HS-5 (cell line): ENCODE measurements at places on chromosomes 12 and 14.

DNA sequence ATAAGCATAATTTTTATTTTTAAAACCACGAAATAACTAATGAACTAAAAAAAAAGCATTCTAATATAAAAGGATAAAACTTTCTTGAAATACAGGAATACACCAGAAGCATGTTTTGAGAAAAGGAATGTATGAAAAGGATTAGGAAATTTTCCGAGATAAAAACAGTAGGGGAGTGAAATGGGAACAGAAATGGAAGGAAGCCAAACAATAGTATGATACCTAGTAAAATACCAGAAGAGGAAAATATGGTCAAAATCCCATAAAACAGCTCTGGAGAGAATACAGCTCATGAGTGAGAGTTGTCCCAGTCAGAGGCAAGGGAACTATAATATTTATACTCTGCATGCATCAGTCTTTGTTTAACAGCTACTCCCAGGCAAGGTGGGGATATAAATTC lies 1016.2 kb downstream of the SLC6A15 start:
- no peak for DNase-seq

DNA sequence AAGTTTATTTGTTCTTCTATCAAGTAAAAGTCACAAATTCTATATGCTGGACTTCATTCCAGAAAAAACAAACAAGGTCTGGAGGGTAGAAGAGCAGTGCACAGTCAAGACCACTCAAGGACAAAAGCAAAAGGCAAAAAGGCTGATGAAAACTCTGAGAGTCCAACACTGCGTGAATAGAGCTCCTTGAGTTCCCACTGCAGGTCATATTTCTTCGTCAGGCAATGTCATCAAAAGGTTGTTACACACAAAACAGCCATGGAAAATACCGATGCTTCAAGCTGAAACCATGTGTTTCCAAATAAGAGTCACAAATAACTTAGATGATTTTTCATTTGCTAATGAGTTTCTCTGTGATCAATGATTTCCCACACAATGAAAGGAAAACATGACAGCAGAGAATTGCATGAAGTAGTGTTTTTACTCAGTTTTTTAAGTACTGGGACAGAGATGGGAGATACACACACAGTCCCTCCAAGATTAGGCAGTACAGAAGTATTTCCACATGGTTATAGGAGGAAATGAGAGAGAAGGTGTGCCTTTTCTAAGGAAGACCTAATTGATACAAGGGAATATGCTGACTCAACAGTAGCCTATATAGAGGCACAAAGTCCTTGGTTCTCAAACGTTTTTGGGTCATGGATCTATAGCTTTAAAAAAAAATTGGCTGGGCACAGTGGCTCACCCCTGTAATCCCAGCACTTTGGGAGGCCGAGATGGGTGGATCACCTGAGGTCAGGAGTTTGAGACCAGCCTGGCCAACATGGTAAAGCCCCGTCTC lies 177.7 kb downstream of the MED13L start:
- no peak for DNase-seq

DNA sequence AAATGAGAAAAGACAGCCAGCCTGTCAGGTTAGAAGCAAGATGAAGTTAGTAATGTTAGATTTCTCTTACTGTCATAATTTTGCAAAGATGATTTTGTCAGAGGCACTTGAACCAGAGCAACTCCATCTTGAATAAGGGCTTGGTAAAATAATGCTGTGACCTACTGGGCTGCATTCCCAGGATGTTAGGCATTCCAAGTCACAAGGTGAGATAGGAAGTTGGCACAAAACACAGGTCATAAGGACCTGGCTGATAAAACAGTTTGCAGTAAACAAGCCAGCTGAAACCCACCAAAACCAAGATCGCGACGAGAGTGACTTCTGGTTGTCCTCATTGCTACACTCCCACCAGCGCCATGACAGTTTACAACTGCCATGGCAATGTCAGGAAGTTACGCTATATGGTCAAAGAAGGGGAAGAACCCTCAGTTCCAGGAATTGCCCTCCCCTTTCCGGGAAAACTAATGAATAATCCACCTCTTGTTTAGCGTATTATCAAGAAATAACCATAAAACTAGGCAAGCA lies 1313.5 kb upstream of the TMEM132C start:
- DNase-seq: no peak

- DNase-seq: no peak
Observed at GRCh38 chr12:93375906-93376305, 1.8 kb upstream of the NUDT4 start.

- no peak for DNase-seq
Observed at GRCh38 chr12:113880988-113881962, 84.8 kb downstream of the RBM19 start.

GRCh38 chr12:39958377-39958776 lies 147.5 kb downstream of the SLC2A13 start:
- DNase-seq: no peak

GRCh38 chr14:103099081-103099732 lies 4.7 kb downstream of the EXOC3L4 start:
- no peak for DNase-seq

DNA sequence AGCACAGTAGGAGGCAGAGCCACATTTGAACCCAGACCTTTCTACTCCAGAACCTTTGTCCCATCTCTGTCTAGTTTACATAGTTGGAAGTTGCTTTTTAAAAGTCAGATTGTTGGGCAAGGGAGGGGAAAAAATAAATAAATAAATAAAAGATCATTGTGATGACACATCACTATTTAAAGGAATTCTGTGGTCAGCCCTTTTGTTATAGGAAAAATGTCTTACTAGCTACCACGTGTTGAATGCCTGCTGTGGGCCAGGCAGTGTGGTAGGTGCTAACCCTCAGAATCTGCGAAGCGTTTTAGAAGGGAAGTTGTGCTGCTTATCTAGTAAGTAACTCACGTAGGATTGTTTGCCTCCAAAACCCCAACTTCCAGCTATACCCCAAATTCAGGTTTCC lies 62.3 kb downstream of the BHLHE41 start:
- peak; percentile 43 for DNase-seq

- no peak for DNase-seq
Observed at GRCh38 chr12:99981639-99982190, 3.0 kb downstream of the ANKS1B start.

GRCh38 chr14:28635387-28635786 lies 131.2 kb upstream of the FOXG1 start:
- DNase-seq: no peak

GRCh38 chr12:52891044-52891443 lies 13.8 kb downstream of the KRT8 start:
- DNase-seq: no peak

DNA sequence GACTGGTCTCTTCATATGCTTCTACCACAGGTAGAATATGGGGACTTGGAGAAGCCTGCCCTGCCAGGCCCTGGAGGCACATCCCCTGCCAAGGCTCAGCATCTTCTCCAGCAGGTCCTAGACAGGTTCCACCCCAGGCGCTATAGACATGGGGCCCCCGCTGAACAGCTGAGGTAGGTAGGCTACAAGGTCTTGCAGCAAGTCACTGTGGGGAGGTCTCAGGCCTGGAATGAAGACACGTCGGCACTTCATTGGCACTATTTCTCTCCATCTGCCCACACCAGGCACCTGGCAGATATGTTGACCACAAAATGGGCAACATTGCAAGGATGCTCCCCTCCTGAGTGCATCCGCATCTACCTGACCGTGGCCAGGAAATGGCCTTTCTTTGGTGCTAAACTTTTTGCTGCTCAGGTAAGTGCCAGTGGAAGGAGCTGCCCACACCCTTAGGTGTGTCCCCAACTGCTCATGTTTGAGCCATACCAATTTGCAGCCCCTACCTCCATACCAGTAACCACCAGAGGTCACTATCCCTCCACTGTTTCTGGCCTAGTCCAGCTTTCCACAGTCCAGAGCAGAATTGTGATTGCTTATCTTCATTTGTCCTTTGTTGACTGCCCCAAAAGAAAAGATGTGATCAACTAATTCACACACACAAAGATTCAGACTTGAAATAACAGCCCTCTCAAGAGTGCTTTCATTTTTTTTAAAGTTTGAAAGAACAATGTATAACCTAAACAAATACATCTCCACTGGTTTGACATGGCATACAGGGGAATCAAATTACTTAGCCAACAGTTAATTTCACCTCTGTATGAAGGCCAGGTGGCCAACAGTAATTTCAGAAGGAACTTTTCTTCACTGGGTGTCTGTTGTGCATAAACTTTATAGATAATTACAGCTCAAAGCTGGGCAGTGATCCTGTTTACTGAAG lies 16.1 kb downstream of the PIGH start:
- DNase-seq: no peak

DNA sequence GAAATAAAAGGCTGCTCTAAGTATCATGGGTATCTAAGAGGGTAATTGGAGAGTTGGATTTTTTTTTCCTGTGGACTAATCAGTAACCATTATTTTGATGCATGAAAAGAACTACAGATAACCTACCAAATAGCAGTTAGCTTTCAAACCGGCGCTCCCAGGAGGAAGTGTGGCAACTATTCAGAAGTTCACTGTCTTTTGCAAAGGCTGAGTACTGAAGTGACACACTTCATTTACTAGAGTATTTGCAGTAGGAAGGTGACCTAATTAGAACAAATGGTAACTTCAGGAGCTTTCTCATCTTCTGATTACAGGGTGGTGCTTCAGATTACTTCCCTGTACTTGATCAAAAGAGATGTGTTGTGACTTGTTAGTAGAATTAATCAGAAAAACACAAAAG lies 87.7 kb downstream of the PELI2 start:
- DNase-seq: no peak

DNA sequence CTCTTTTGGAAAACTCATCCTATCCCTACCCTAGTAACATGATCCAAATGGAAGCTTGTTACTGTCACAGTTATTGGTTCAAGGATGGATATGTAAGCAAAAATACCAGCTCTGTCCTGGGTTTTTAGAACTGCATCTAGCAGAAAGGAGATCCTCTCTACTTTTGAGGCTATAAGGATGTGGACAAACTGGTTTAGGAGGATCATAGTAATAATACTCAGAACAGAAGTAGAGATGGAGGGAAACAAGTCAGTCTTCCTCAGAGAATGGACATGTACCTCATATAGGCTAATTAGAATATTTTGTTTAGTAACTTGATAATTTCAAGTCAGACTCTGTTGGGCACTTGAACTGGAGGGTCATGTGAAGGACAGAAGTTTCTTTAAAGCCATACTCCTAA lies 26.6 kb downstream of the FUT8 start:
- no peak for DNase-seq

GRCh38 chr12:56980941-56981530 lies 23.6 kb upstream of the RDH16 start:
- DNase-seq: no peak

DNA sequence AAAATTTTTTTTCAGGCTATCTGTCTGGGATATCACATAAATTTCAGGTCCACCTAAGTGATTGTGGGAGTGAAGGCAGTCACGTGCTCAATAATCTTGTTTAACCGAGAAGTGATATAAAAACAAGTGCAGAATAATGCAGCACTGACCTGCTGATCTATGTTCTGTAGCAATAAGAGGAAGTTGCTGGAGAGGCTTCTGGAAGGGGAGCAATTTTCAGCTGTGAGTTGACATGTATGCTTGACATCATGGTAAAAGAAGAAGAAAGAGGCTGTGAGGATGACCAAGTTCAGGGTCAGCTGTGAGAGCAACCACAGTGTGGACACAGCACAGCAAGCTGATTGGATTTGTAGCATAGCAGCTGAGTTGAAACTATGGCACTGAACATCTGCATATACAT lies 172.0 kb upstream of the PELI2 start:
- DNase-seq: no peak

DNA sequence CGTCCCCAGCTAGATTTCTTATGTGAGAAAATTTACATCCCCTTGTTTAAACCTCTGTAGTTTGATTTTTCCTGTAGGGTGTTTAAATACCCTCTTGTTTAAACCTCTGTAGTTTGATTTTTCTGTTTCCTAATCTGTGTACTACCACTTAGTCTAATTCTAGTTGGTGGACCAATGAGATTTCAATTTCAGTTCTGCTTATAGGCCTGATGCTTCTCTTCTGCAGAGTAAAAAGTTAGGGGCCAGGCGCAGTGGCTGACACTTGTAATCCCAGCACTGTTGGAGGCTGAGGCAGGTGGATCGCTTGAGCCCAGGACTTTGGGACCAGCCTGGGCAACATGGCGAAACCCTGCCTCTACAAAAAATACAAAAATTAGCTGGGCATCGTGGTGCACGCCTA lies 11.5 kb downstream of the UBC start:
- DNase-seq: no peak
